ENCODE measurements at places on chromosomes 12 and 14. TPM values are rescaled to one million over a fixed set of nuclear protein-coding genes. Genes with fewer than 3 reads are reported as not detected.

Gene AKAP6
- total RNA-seq = 0.45 TPM

Gene PRR4
- total RNA-seq = 1.8 TPM

Gene MYF5
- not detected for total RNA-seq

Gene TEX52
- total RNA-seq = not detected

Gene DNAJC22
- total RNA-seq = 18.4 TPM

Gene FOXN4
- total RNA-seq = 0.03 TPM

Gene SERPINA10
- total RNA-seq = not detected

Gene DHH
- total RNA-seq = not detected

Gene SOX5
- total RNA-seq = not detected

Gene CD27
- not detected for total RNA-seq

Gene ZNF891
- 0.46 TPM for total RNA-seq

Gene RPL10L
- total RNA-seq = not detected

Gene SOAT2
- total RNA-seq = 0.40 TPM

Gene LTBP2
- total RNA-seq = 11.0 TPM

Gene EPYC
- not detected for total RNA-seq

Gene MARCHF9
- 7.7 TPM for total RNA-seq

Gene C12orf54
- not detected for total RNA-seq

Gene P2RX2
- not detected for total RNA-seq

Gene AMIGO2
- 95.5 TPM for total RNA-seq

Gene LACRT
- not detected for total RNA-seq

Gene NAV3
- total RNA-seq = 4.3 TPM

Gene TXNDC16
- 0.67 TPM for total RNA-seq

Gene ASCL1
- not detected for total RNA-seq

Gene PRH1
- 2.8 TPM for total RNA-seq

Gene ACVR1B
- 16.3 TPM for total RNA-seq

Gene POTEM
- not detected for total RNA-seq

Gene VPS37B
- total RNA-seq = 34.1 TPM

Gene SLC10A1
- total RNA-seq = not detected

Gene EGLN3
- total RNA-seq = 5.3 TPM

Gene NRXN3
- 0.74 TPM for total RNA-seq

Gene HOTAIR
- 0.38 TPM for total RNA-seq

Gene GLIPR1
- 29.8 TPM for total RNA-seq

Gene AQP6
- total RNA-seq = not detected

Gene DYNLL1
- 676 TPM for total RNA-seq

Gene GLIPR1L1
- not detected for total RNA-seq

Gene OVCH1
- total RNA-seq = not detected

Gene SLC8A3
- total RNA-seq = not detected

Gene GAS2L3
- 7.4 TPM for total RNA-seq

Gene LMO3
- not detected for total RNA-seq

Gene TMBIM6
- 492 TPM for total RNA-seq

Gene TMEM63C
- total RNA-seq = 1.8 TPM

Gene GRIN2B
- 2.8 TPM for total RNA-seq

Gene ISCA2
- total RNA-seq = 38.7 TPM

Gene OR4K14
- not detected for total RNA-seq

Gene CATSPERB
- total RNA-seq = not detected

Gene GUCY2C
- not detected for total RNA-seq

Gene GALNT16
- 3.7 TPM for total RNA-seq

Gene CPNE6
- total RNA-seq = 0.16 TPM

Gene NEUROD4
- not detected for total RNA-seq

Gene KLRB1
- not detected for total RNA-seq

Gene NFKBIA
- 173 TPM for total RNA-seq

Gene OR6C2
- total RNA-seq = not detected

Gene KRT79
- not detected for total RNA-seq

Gene TMEM132D
- total RNA-seq = not detected

Gene ADAM20
- not detected for total RNA-seq

Data from A549 treated with GW870086 at 1 μM for 4 hours (cell line).